ENCODE measurements at places on chromosomes 2 and 18.

DNA sequence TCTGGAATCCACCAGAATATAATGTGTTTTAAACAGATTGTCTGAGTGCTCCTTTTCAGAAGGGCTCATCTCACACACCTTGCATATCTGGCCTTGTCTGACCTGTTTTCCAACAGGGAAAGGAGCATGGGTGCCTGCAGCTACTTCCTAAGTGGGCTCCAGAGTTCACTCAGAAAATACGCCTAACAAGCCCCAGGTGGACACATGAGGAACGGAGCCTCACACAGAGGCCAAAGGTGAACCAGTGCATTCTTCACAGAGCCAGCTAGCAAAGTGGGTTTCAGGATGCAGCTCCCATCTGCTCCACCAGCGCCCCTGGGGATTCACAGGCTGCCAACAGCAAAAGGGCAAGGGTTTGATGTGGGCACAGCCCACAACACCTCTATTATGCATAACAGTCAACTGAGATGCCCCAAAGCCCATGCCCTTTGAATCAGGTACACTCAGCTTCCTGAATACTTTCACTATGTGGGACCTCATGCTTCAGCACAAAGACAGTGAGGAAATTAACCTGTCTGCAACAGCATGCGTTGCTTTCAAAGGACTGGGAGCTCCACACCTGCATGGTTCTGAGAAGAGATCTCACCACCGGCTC, 86.6 kb downstream of the CCBE1 start:
- no peak for DNase-seq

DNA sequence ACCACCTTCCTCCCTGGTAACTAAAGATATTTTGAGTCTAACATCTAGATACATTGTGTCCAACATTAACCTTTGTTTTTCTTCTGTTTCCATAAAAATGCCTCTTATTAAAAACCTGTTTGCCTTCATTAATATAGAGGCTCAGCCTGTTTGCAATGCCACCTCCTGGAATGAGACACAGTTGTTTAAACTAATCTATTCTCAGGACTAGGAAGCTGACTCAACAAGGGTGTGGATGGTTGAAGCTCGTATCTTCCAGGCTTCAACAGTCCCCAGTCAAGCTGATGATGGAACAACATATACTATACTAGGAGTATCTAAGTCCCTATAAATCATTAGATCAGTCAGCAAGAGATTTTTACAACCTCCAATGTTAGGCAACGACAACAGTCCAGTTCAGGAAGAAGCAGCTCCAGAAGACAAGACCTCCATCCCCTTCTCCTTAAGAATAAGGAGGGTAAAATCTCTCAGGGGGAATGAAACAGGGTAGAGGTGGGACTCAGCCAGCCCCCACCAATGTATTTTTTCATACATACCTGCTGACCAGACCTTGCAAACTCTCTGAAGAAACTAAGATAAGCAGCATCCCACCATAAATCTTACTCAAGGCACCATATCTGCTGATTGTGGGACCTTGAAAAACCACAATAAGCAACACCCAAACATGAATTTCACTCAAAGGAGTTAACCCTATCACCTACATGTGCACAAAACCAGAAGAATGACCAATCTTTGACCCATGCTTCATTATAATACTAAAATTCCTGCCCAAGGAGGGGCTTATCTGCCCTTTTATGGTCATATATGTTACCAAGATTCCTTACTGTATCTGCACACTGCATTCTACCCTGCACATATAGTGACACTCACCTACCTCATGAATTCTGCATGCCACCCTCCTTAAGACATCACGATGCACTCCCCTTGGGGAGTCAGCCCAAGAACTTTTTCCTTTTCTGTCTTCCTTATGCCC, 21.4 kb downstream of the ZNF24 start:
- DNase-seq, result no peak

GRCh38 chr2:26968001-26968400, 2.4 kb upstream of the MAPRE3 start:
- DNase-seq, result no peak

- DNase-seq, result no peak
Measured at GRCh38 chr18:23155537-23155936, 20.3 kb downstream of the CABLES1 start.

GRCh38 chr2:44810892-44811530, 130.5 kb upstream of the SIX3 start:
- no peak for DNase-seq

- DNase-seq, result no peak
Measured at GRCh38 chr18:45755934-45756333, 32.0 kb downstream of the SLC14A1 start.

DNA sequence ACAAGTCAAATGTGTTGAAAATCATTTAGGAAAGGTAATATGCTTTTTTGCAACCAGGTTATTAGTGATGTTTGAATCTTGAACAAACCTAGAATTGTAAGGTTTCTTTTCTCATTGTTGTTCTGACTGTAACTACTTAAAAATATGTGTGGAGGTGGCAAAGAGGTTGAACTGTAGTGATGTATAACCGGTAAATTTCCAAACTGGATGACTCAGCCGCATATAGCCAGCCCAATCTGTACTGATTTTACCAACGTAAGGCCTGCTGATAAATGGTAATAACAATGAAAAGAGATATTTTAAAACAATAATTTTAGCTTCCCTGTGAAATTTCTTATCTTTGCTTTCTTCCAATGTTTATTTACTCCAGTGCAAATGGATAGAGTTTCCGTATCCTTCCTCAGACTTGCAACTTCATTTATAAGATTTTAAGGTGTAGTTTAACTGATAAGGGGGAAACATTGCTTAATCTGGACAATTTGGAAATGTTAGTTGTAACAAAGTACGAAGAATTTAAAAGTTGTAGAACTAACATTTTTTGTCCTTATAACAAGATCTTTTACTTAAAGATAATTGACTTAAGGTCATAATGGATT, 1170.4 kb upstream of the ZEB2 start:
- no peak for DNase-seq

GRCh38 chr2:33931164-33931563, 332.1 kb upstream of the FAM98A start:
- DNase-seq, result no peak

- DNase-seq, result no peak
Measured at GRCh38 chr2:183222751-183223150, 98.5 kb downstream of the NUP35 start.

DNA sequence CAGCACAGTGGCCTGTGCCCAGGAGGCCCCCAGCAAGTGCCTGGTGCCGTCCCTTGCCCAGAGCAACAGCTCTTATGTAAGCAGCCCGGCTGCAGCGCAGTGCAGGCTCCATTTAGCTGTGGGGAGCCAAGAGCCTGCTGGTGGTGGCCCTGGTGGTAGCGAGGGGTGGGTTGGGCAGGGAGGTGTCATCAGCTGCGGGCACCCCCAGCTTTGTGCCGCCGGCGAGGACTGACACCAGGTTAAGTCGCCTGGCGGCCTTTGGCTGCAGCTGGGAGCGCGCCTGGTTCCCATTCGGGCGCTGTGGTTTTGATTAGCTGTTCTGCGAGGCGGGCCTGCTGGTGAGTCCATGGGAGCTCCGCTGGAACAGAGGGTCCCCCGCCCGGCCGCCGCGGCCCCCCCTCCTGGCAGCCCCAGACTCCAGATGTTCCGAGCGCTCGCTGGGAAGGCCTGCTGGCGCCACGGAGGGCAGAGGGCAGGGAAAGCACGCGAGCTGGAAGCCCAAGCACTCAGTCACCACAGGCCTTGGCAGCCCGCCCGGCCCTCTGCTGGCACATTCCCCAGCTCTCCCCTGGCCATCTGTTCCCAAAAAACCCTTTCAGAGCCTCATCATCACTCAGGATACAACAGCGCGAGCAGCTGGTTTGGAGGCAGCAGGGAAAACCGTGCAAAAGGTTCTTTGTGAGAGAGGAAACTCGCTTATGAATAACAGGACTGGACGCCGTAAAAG, 18.4 kb downstream of the ATOH8 start:
- DNase-seq, result no peak

- no peak for DNase-seq
Measured at GRCh38 chr2:191610756-191611155, 67.2 kb upstream of the NABP1 start.

DNA sequence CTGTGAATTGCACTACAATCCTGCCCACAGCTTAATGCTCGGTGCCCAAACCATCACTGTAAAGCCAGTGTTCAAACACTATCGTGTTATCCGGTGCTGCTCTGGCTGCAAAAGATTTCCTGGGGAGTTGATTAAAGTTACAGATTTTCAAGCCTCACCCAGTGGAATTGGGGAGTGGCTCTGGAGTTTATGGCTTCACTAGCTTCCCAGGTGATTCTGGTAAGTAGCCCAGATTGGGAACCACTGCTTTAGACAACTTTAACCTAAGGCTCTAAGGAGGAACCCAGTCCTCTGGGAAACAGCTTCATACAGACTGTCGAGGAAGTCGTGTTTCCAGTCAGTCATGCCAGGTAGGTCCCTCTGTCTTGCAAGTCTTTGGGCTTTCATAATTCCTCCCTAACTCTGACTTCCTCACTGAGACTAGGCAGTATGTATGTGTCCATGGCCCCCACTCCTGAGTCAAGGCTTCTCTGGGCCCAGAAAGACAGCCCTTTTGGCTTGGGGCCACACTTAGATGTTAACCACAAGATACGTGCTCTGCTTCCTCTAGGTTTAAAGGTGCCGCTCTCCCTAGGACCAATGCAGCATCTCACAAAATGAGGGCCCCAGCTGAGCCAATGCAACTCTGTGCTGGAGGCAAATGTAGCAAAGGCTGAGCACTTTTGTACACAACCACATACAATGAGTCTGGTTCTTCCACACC, 299.7 kb downstream of the PRKCE start:
- no peak for DNase-seq

GRCh38 chr18:79360933-79361332, 34.8 kb upstream of the NFATC1 start:
- DNase-seq, result no peak

DNA sequence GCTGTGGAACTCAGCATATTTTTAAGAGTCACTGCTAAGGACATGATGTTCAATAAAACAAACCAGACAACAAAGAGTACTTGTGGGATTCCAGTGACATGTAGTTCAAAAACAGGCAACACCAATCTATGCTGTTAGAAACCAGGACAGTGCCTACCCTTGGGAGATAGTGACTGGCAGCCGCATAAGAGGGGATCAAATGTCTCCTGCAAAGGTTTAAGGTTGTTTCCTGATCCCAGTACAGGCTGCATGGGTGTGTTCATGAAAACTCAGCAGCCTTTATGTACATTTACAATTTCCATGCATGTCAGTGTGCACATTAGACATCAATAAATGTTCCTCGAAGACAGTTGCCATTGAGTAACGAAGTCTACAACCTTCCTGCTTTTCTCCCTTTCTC, 183.8 kb downstream of the PID1 start:
- no peak for DNase-seq

DNA sequence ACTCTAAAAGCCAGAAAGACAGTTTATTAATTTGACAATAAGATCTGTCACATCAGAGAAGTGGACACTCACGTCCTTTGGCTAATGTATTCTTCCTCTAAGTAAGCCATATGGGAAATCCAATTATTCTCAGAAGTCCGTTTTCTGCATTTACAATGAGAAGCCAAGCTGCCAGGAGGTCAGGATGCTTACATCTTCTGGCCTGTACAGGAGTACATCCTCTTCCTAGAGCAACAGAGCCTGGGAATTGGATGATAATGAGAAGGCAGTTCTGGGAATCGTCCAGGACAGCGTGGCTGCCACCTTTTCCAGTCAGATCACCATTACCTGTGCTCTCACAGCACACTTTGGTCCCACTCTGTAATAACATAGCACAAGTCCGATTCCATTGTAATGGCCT, 5.2 kb downstream of the RAPGEF4 start:
- no peak for DNase-seq

- DNase-seq, result no peak
Measured at GRCh38 chr2:106274668-106275067, 80.6 kb upstream of the UXS1 start.

- DNase-seq, result no peak
Measured at GRCh38 chr18:63158676-63159291, 160.8 kb downstream of the BCL2 start.

DNA sequence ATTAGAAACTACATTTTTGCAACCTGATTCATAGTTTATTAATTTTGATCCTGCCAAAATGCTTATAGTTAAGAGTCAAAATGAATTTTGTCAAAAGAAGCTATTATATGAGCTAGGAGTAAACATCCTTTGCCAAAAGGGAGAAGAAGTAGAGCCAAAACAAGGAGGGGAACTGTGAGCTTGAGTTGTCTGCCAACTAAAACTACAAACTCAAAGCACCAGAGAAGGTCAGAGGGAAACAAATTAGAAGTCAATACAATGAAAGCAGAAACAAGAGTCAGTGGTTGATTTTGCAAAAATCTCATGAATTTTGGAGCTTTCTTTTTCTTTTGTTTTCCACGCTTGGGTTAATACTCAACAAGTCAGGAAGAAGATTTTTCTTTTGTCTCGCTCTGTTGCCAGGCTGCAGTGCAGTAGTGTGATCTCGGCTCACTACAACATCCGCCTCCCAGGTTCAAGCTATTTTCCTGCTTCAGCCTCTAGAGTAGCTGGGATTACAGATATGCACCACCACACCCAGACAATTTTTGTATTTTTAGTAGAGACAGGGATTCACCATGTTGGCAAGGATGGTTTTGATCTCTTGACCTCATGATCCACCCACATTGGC, 508.5 kb downstream of the RIT2 start:
- no peak for DNase-seq

GRCh38 chr2:159595410-159596046, 20.8 kb downstream of the BAZ2B start:
- DNase-seq, result no peak

DNA sequence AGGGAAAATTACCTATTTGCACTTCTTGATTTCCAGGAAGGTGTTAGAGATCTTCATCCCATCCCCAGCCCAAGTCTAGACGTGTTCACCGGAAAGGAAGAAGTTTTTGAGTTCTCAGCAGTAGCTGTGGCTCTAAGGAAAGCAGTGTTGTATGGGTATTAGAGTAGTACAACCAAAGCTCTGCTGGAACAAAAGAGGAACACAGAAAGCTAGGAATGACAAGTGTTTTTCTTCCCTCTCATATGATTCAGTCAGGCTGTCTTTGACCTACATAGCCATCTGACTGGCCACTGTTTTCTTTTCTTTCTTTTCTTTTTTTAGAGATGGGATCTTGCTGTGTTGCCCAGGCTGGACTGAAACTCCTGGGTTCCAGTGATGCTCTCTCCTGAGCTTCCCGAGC, 82.7 kb upstream of the SLC39A10 start:
- no peak for DNase-seq

DNA sequence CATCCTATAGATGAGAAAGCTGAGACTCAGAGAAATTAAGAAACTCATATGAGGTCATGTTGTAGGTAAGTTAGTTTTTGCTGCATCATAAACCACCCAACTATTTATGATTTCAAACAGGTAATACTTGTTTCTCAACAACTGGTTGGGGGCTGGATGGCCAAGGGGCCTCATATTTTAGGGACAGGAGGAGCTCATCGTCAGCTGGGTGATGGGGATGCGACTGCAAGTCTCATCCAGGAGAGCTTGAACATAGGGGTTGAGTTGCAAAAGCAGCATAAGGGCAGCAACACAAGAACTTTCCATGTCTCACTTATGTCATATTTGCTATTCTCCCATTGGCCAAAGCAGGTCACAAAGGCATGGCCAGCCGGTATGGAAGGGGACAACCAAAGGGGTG, 3.6 kb upstream of the RNU2-63P start:
- DNase-seq, result no peak

Measured in stimulated activated CD8-positive, alpha-beta memory T cell treated with anti-CD3 and anti-CD28 coated beads, Interleukin-15, amount 100 ng/mL, for 4 hours (primary cell).